ENCODE measurements at places on chromosomes 1 and 21.

- DNase-seq = peak; percentile 35
Measured at GRCh38 chr1:46487818-46488218, 1.8 kb upstream of the DMBX1 start.

DNA sequence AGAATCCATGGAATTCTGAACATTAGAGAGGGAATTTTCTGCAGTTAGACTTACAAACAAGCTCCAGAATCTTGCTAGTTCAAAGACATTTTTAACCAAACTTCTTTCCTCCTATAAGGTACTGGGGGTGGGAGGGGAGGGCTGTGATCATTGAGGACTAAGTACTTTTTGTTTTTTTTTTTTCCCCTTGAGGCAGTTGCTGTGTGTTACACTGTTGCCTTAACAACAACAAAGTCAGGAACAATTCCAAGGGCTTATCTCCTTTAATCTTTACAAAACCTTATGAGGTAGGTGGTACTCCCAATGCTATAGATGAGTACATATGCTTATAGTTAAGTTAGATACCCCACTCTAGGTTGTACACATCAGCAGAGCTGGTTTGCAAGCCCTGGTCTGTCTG lies 62.9 kb downstream of the PPP1R12B start:
- no peak for DNase-seq

- DNase-seq = no peak
Measured at GRCh38 chr1:20373764-20374163, 83.1 kb downstream of the VWA5B1 start.

DNA sequence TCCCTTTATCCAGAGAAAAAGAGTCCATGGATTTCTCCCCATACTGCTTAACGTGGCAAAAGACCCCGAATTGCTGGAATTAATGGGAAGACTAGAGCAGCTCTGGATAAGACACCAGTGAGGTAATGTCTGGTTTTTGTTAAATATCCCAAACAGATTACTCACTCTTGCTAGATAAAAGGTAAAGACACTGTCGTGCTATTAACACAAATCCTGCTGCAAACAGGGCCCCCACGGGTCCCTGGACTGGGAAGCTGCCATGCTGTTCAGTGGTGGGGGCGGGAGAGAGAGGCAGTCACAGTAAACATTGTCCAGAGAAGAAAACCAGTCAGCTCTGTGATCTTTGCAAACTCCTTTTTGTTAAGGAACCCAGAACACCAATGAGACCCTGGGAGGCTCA lies 15.2 kb upstream of the SRP9 start:
- no peak for DNase-seq

DNA sequence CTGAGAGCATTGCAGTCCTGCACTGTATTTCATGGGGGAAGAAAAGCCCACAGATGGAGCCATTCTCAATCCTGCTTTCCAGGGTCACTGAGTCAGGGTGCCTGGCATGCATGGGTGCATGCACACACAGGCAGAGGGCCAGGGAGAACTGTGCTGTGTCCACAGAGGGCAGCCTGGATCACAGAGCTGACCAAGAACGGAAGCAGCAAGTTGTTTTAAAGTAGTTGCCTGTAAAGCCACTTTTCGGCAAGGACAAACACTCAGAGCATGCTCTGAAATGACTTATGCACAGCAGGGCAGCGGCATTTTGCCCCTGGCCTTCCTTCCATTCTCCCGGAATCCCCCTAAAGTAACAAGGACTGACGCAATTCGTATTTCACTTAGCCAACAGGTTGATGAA lies 3.6 kb downstream of the ERG start:
- no peak for DNase-seq

DNA sequence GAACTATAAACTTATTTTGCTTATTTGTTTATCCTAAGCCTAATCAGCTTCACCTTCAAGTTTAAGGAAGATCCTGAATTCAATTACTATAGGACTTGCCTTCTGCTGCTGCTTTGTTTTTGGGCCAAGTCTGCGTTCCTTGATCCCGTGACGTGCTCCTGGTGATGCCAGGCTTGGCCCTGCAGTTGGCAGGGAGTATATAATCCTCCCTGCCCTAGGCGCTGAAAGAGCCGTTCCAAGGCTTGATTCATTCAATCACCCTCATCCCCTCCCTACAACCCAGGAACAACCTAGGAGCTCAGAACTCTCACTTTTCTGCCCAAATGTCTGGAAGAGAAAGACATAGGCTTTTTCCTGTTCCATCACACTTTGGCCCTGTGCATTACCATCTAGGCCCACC lies 12.4 kb upstream of the LRRN2 start:
- DNase-seq = no peak

DNA sequence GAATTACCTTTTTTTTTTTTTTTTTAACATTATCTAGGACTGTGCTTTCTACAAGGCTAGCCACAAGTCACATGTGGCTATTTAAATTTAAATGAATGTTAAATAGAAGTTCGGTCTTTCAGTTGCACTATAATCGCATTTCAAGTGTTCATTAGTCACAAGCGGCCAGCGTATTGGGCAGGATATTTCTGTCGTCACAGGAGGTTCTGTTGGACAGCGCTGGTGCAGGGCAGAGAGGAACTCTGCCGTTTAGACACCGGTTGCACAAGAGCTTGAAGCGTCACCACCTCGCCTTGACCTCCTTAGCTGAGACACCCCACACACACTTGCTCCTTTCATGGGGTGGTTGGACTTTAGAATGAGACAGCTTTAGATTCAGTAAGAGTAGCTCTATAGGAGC lies 64.1 kb downstream of the BACE2 start:
- no peak for DNase-seq

- no peak for DNase-seq
Measured at GRCh38 chr1:42086146-42086545, 67.1 kb upstream of the GUCA2B start.

DNA sequence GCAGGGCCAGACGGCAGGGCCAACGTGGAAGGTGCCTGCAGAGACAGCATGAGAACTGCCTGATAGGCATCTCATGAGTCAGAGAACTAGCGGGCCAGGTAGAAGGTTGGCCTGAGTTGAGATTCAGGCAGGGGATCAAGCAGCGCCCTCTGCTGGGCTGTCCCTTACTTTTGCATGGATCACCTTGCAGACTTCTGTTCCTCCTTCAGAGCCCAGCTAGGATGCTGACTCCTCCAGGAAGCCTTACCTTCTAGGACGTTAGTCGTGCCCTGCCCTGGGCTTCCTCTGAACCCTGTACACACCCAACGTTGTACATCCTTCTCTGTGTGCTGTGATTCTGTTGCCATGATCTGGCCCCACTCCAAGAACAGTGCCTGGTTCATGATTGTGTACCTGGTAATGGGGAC lies 231.3 kb upstream of the VAMP3 start:
- DNase-seq = no peak

- no peak for DNase-seq
Measured at GRCh38 chr1:209869291-209870149, 41.7 kb downstream of the UTP25 start.

DNA sequence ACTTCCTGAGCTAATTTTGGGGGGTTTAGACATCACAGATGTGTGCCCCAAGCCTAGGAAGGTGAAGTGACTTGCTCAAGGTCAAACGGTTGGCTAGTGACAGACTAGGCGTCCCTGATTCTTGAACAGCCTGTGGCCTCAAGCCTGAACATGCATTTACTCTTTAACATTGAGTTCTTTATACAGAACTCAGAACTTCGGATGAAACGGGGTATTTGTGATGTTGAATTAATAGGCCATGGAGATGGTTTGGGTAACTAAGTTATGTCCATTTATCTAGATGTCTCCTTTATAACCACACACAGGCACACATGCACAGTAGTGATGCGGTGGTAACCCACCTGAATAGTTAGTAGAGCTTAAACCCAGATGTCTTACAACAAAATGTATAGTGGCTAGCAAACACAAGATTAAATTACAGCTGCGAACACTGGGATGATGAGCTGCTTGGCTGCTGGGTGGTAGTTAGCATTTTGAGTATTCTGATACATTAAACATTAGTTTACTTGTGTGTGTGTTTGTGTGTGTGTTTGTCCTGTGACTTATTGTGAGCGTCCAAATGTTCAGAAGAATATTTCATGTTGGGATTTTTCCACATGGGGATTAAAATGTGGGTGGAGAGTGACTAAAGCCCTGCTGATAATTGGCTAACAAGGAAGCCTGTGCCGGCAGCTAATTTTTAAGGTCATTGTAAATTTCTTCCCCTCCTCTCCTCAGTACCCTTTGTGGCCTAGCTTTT lies 2.3 kb downstream of the ATP1A1 start:
- no peak for DNase-seq

DNA sequence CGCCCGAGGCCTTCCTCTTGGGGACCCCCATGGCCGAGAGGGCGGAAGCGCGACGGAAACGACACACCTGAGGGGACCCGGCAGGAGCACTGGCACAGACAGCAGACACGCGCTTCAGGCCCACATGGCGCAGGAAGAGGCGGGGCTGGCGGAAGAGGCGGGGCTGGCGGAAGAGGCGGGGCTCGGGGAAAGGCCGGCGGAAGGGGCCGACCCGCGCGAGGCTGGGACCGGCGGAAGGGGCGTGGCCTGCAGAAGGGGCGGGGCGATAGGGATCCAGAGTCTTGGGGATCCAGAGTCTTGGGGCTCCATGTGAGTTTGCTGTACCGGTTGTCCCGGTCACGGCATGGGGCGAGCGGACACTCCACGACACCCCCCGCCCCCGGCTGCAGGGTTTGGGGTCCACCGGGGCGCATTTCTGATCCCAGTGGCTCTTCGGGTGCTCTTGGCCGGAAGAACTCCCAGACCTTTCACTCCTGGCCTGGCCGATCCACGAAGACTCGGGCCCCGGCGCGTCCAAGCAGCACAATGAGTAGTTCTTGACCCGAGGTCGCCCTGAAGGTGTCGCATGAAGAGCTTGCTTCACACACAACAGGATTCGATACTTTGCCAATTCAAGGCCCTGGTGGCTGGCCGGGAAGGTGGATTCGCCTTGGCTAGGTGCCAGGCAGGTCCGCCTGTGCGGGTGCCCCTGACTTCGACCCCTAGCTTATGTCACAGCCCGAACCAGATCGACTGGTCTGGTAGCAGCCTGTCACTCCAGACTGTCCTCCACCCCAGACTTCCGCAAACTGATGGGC lies at the start of gene URB1:
Gene URB1, minus strand, starts transcription at position 133 of the 797 bp plus-strand sequence. Its CDS starts 102 bp downstream, at position 31.
- DNase-seq = peak; percentile 99

DNA sequence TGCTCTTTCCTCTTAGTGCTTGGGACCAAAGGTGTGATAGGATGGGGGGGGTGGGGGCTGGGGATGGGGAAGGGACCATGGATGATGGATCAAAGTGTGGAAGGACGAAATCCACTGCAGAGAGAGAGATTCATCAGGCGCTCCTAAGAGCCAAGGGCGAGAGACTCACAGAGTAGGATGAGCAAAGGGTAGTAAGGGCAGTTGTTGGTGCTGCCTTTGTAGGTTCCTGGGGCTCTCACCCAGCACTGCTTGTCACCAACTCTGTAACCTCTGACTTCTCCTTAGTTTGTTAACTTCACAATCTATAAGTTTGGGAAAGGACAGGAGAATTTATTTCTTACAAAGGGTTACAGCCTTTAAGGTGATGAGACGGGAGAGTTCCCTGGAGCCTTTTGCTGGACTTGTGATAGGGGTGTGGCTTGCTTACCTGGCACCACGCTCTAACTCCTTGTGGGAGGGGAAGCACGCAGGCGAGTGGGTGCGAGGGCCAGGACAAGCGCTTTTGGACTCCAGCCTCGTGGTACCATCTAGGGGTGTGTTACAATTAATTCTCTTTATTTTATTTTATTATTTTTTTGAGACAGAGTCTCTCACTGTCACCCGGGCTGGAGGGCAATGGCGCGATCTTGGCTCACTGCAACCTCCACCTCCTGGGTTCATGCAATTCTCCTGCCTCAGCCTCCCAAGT lies 1.6 kb upstream of the PDXK start:
- DNase-seq = no peak

- DNase-seq = no peak
Measured at GRCh38 chr1:7043719-7044535, 258.7 kb downstream of the CAMTA1 start.

GRCh38 chr1:89363638-89364536 lies at the start of gene GBP6:
GBP6 (plus strand) TSS chr1:89364059; CDS start chr1:89368552, 4,493 bp downstream.
- no peak for DNase-seq

DNA sequence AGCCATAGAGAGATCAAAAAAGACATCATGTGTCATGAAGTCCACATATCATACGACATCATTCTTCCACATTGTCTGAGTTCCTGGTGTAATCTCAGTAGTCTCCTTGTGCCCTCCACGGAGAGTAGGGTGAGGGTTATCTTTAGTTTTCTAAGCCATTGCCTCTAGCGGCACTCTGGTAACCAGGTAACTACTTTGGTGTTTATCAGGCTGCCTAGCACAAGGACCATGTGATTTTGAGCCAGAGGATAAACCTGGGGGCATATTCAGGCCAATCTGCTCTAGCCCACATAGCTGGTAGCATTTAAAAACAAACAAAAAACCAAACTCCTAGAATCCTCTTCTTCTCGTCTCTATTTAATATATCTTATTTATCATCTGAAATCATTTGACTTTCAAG lies 147.4 kb downstream of the GDAP2 start:
- DNase-seq = no peak

GRCh38 chr1:29858646-29859045 lies 622.3 kb downstream of the PTPRU start:
- DNase-seq = no peak

- DNase-seq = no peak
Measured at GRCh38 chr1:26844424-26845196, 18.1 kb downstream of the ZDHHC18 start.

DNA sequence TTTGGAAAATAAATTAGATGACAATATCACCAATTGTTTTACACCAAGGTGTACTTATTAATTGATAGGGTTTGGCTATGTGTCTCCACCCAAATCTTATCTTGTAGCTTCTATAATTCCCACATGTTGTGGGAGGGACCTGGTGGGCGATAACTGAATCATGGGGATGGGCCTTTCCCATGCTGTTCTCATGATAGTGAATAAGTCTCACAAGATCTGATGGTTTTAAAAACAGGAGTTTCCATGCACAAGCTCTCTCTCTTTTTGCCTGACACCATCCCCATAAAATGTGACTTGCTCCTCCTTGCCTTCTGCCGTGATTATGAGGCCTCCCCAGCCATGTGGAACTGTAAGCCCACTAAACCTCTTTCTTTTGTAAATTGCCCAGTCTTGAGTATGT lies 131.0 kb upstream of the LMO4 start:
- DNase-seq = no peak

DNA sequence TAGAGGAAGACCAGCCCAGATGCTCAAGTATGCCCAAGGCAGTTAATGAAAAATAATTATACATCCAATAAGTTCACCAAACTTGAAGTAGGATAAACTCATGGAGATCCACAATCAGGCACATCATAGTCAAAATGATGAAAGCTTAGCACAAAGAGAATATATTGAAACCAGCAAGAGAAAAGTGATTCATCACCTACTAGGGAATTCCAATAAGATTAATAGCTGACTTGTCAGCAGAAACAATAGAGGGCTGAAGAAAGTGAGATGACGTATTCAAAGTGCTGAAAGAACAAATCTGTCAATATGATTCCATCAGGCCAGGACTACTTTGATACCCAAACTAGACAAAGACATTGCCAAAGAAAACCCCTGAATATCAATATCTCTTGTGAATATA lies 251.7 kb upstream of the BEND5 start:
- DNase-seq = no peak
